ENCODE measurements at places on chromosomes 4 and X. TPM values are rescaled to one million over a fixed set of nuclear protein-coding genes. Genes with fewer than 3 reads are reported as not detected.

DNA sequence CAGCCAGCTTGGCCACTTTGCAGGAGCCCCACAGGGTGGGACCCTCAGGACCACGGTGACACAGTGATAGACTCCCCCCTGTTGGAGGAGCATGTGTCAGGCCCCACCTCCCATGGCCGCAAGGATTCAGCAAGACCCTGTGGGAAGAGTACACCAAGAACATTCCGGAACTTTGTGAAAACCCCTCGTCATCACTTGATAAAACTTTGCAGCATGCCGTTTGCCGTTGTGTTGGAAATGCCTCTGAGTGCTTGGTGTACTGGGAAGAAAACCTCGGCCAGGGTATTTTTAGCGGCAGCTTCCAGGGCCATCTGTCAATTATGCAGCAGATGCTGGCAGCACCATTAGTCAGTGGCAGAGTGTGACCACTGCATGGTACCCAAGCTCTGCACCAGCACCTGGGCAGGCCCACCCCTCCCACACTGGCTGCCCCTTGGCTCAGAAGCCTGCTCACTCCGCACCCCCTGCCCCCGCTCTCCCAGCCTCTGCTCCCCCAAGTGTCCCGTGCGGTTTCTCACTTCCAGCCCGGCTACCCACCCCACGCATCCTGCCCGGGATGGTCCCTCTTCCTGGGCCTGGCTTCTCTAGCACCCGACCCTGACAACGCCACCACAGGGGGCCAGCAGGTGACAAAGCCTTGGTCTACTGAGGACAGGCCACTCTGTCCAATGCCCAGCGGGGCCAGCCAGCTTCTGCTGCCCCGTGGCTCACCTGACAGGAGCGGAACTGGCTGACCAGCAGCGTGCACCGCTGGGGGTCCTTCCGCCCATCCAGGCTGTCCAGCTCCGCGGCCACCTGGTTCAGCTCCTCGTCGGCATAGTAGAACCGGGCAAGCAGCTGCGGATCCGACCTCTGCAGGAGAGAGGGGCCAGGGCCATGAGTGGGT, 65.0 kb downstream of the ZFYVE28 start:
- peak; percentile 3 for DNase-seq

DNA sequence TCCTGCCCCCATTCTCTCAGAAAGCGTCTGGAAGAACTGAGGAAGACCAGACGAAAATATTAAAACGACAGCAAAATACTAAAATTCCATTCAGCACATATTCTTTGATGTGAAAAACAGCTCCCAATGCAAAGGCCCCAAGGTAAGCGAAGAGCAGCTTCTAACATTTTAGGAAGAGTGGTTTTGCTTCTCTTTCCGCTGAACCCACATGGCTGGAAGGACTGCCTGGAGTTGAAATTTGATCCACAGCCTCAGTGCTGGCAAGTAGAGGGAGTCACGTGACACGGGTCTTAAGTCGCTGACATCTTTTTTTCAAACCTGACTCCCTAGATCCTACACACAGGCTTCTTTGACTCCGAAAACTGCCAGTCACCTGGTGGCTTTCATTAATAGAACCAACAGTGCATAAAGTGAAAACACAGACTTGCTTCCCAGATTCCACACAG, at the start of gene FAM13A:
TSS of gene FAM13A (minus strand) at position 233 of the 446 bp plus-strand sequence. CDS start at position 12, 221 bp downstream.
- DNase-seq, result no peak

The HTR2C gene
- not detected for total RNA-seq

The GABRG1 gene
- not detected for total RNA-seq

The TMEM156 gene
- 10.2 TPM for total RNA-seq

Measured in activated naive CD4-positive, alpha-beta T cell treated with anti-CD3 and anti-CD28 coated beads for 36 hours (primary cell).